ENCODE measurements at places on chromosomes 7 and 10. TPM values are rescaled to one million over a fixed set of nuclear protein-coding genes. Genes with fewer than 3 reads are reported as not detected.

DNA sequence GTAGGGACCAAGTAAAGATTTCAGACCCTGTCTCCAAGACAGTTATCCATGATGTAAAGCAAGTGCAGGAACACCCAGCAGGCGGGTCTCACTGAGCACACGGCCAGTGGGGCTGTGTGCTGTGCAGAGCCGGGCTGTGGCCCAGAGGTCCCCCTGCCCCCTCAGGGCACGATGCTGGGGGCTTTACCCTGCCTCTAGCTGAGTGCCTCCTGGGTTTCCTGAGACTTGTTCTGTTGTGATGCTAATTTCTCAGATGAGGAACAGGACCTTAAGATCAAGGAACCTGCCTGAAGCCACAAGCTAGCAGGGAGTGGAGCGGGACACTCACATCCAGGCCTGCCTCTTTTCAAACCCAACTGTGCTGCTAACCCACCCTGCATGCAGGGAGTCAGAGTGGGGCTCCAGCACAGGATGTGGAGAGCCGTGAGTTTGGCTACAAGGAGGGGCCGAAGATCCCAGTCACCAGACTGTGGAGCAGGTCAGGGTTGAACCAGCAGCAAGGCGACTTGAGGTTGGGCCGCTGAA is 76.1 kb upstream of the LYZL2 start:
- DNase-seq = no peak

GRCh38 chr7:116951366-116952292 is 1.7 kb upstream of the ST7 start:
- DNase-seq = no peak

ZNF727 gene
- 14.9 TPM for total RNA-seq

- peak; percentile 25 for DNase-seq
These were observed 124.7 kb downstream of the WDR37 start for GRCh38 chr10:1180836-1181235.

DNA sequence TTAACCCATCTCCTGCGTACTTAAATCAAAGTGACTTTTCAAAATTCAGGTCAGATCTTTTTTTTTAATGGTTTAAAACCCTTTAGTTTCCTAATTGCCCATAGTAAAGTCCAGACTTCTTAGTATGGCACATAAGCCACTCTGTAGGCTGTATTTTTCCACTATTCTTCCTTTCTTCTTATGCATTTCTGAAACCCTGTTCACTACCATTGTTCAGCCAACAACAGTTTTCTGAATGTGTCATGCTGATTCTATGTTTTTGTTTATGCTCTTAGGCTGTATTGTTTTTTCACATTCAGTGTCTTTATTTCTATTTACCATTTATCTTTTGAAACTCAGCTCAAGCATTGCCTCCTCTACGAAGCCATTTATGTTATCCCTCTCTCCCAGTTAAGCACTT is 26.7 kb downstream of the CCSER2 start:
- no peak for DNase-seq

CD36 gene
- total RNA-seq = 23.3 TPM

NUTM2E gene
- not detected for total RNA-seq

GRCh38 chr7:66699998-66700397 is 40.5 kb upstream of the RABGEF1 start:
- no peak for DNase-seq

DNA sequence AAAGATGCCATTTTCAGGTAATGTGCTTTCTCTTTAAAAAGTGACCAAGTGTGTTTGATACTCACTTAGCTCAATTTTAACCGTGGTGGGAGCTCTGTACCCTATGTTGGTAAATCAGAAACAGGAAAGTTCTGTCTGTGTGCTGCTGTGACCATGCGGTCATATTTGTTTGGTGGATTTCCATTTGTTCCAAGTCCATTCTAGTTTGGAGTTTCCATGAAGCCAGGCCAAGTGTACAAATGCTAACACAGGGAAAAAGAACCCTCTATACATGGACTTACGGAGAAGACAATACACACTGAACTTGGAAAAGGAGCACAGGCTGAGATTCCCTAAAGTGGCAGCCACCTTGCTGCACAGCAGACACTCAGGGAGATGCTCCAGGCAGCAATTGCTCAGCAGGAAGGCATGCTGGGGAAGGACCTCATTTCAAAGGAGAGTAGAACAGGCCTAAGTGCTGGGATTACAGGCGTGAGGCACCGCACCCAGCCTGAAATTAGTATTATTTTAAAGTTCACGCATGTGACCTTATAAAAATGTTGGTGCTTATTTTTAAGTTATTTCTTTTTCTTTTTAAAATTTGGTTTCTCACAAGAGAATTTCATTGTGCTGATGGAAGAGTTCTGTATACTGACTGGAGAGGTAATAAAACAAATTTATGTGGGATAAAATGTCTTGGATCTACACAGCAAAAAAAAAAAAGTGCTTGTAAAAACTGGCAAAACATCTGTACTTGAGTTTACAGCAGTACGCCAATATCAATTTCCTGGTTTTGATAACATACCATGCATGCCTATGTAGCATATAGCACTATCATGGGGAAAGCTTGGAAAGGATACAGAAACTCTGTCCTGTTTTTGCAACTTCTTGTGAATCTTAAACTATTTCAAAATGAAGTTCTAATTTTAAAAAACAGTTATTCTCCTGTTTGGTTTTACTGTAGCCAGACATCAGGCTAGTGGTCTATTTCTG is 436.2 kb downstream of the KCNMA1 start:
- no peak for DNase-seq

- no peak for DNase-seq
These were observed 257.9 kb downstream of the PTPRN2 start for GRCh38 chr7:158329686-158330085.

DNA sequence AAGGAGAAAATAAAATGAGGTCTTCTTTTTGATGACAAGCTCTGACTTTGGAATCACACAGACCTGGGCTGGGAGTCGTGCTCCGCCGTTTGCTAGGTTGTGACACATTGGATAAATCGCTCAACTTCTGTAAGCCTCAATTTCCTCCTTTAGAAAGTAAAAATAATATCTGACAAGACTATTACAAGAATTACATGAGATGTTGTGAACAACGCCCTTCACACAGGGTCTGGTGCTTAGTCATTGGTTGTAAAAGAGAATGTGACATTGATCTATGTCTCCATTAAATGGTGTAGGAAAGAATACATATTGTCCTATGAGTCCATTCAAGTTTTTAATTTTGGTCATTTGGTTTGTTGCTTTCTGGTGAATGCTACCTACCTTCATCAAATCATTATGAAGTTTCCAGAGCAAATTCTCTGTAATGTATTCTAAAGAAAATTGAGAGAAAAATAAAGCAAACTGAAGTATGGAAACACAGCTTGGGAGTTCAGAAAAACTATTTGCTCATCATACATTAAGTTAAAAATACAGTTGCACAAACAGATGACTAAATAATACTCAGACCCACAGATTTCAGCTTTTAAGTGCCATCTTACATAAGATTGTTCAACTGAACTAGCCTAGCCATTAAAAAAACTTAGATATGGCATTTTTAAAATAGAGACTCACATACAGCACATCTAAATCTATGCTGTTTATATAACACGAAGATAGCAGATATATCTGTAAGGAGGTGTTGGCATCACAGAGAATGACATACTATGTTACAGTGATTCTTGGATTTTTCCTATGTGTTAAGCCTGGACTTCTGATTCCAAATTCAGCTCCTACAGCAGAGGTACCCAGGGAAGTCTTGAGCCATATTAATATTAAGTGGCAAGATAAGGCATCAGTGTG is 12.3 kb upstream of the ADRB1 start:
- no peak for DNase-seq

CALML3 gene
- total RNA-seq = not detected

FFAR4 gene
- total RNA-seq = 2.3 TPM

- no peak for DNase-seq
These were observed 162.6 kb downstream of the RAB11FIP2 start for GRCh38 chr10:117884093-117884492.

DNA sequence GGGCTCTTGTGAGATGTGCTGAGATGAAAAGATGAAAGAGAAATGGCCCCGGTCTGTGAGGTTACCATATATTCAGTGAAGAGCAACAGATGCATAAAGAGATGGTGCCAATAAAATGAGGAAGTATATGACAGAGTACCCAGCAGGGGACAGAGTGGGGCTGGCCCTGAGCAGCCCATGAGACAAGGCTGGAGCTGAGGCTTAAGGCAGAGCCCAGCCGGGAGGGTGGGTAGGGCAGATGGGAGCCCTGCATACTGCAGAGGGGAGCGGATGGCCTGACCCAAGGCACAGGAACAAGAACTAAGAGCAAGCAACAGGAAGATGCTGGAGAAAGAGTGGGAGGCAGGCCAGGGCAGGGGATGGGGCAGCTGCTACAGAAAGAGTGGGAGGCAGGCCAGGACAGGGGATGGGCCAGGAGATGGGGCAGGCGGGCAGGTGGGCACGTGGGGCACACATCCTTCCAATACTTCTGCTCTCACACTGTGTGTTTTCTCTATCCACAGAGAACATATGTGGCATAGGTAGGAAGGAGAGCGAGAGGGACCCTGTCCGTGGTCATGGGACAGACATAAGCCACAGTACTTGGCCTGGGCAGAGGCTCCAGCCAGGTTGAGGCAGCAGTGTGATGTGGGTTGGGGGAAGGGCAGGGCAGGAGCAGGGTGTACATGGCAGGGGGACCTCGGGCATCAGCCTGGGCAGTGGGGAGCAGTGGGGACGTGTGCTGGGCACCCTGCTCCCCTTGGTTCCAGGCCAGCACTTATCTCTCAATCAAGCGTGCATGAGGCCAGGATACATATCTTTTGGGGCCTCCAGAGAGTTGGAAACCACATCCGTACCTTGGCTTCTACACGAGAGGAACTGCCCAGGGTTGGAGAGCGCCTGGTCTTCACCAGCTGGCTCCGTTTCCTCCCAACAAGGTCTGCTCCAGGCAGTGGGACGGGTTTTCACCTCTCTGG is 91.6 kb upstream of the IKZF1 start:
- DNase-seq = peak; percentile 60

DNA sequence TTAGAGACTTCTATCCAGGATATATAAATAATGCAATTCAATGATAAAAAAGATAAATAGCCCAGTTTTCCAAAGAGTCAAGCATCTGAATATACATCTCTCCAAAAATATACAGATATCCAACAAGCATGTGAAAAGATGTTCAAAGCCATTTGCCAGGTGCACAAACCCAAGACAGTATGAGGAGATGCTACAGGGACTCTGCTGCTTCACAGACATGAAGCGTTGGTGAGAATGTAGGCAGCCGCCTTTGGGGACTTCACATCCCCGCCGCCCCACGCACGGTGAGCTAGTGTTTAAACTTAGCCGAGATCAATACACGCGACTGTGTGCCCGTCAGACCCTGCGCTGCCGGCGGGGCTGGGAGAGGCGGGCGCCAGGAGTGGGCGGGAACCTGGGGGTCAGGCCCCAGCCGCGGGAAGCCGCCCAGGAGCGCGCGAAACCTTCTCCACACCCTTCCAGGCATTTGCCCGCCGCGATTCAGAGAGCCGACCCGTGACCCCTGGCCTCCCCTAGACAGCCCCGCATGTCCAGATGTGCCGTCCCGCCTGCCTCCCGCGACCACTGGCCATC is 927 bp upstream of the ALOX5 start:
- peak; percentile 61 for DNase-seq

EPHA1 gene
- 74.9 TPM for total RNA-seq

TEX47 gene
- total RNA-seq = not detected

TFR2 gene
- 1.6 TPM for total RNA-seq
